Common myeloid progenitor, CD34-positive (primary cell): ENCODE measurements at places on chromosomes 1 and 21.

DNA sequence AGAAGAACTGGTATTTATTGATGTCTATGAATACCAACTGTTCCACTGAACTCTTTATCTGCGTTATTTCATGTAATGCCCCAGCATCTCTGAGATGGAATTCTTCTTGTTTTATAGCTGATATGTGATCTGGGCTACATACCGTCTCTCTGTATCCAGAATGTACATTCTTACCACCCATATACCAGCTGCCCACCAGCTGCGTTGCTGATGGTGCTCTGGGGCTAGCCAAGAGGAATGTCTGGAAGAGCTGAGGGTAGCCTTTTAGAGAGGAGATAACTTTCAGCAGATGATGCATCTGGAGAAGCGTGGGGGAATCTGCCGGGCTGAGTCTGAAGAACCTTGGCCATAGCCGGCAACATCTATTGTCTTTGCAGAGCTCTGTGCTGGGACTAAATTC is 137.5 kb downstream of the RYR2 start:
- H3K4me1 ChIP-seq = no peaks in the 10 kb centered on the region
- H3K4me3 ChIP-seq = no peak overlapping the region
- no peak for DNase-seq
- H3K27ac ChIP-seq = no peak overlapping the region

- H3K27me3 ChIP-seq = peaks cover 10% of the 10 kb centered on the region
- H3K36me3 ChIP-seq = no peaks in the 10 kb centered on the region
- no peak overlapping the region for H3K4me3 ChIP-seq
- DNase-seq = no peak
- no peak overlapping the region for H3K27ac ChIP-seq
Observed at GRCh38 chr1:162930976-162931560, 70.1 kb upstream of the CCDC190 start.

DNA sequence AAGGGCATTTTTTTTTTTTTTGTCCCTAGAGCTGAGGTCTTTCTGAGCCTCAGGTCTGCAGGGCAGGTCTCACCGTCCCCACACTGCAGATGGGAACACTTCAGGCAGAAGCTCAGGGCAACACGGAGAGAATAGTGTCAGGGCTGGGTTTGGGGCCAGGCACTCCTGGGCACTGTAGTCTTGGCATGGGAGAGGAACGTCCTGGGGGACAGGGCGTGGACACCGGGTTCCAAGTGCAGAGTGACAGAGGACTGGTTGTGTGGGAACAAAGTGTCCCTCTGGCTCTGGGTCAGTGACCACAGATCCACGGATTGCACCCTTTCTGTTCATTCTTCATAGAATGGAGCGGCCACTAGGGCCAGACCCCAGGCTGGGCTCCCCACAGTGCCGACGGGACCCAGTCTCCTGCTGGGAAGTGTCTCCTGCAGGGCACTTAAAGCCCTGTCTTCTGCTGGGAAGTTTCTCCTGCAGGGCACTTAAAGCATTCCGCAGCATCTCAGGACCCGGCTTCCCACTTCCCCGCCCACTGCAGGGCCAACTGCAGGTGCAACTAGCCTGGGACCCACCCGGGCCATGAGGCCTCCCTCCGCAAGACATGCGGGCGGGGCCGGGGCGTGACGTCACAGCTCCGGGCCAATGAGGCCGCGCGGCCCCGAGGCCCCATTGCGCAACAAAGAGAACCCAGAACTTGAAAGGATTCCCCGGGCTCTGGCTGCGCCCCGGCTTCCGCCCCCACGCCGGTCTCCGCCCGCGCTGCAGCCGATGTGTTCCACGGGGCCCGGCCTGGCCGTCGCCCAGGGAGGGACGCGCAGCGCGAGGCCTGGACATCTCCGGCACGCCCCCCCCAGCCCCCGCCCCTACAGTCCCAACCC is 1.2 kb downstream of the GPR153 start:
- peak overlapping the region; percentile 50 for H3K4me3 ChIP-seq
- no peak overlapping the region for H3K27ac ChIP-seq
- H3K27me3 ChIP-seq = no peaks in the 10 kb centered on the region
- DNase-seq = peak; percentile 83
- peaks cover 3% of the 10 kb centered on the region for H3K36me3 ChIP-seq

GRCh38 chr1:17099616-17100340 is 19.5 kb downstream of the PADI2 start:
- no peaks in the 10 kb centered on the region for H3K36me3 ChIP-seq
- no peak overlapping the region for H3K4me3 ChIP-seq
- no peak overlapping the region for H3K27ac ChIP-seq
- no peak for DNase-seq

DNA sequence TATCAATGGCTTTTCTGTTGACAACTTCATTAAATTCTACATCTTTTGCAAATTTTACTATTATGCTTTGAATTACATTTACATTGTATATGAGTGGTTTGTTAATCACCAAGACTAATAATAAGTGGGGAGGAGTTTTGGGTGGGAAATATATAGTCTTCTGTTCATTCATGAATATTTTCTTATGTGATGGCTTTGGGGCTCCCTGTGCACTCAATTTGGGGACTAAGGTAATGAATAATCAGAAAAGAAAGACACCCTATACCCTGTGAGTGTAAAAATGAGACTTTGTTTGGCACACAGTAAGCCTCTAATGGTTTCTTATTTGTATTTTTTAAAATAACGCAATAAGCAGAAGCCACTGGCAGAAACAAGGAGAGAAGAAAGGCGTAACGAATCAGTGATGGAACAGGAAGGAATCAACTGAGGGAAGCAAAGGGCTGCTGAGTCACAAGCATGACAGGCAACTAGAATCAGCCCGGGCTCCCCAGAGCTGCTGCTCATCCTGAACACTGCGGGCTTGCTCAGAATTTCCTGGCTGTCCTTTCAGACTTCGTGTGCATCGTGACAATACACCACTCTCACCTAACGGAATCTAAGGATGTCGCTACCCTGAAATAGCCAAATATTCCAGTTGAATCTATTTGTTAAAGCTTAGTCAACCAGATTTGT is 20.8 kb upstream of the RGS2 start:
- peak; percentile 60 for DNase-seq
- H3K4me1 ChIP-seq = peaks cover 4% of the 10 kb centered on the region
- H3K27me3 ChIP-seq = no peaks in the 10 kb centered on the region
- H3K36me3 ChIP-seq = no peaks in the 10 kb centered on the region
- no peak overlapping the region for H3K27ac ChIP-seq

DNA sequence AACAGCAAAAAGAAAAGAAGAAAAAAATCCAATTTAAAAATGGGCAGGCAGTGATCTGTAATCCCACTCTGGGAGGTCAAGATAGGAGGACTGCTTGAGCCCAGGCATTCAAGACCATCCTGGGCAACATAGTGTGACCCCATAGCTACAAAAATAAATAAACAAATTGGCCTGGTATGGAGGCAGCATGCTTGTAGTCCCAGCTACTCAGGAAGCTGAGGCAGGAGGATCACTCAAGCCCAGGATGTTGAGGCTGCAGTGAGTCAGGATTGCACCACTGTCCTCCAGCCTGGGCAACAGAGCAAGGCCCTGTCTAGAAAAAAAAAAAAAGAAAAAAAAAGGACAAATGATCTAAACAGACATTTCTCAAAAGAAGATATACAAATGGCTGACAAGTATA is 99.6 kb downstream of the EIF4G3 start:
- no peaks in the 10 kb centered on the region for H3K27me3 ChIP-seq
- no peaks in the 10 kb centered on the region for H3K4me1 ChIP-seq
- H3K36me3 ChIP-seq = peaks cover 4% of the 10 kb centered on the region
- peak overlapping the region; percentile 11 for H3K27ac ChIP-seq
- DNase-seq = no peak
